ENCODE measurements at places on chromosomes 2 and 18.

DNA sequence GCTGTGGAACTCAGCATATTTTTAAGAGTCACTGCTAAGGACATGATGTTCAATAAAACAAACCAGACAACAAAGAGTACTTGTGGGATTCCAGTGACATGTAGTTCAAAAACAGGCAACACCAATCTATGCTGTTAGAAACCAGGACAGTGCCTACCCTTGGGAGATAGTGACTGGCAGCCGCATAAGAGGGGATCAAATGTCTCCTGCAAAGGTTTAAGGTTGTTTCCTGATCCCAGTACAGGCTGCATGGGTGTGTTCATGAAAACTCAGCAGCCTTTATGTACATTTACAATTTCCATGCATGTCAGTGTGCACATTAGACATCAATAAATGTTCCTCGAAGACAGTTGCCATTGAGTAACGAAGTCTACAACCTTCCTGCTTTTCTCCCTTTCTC lies 183.8 kb downstream of the PID1 start:
- DNase-seq: no peak

GRCh38 chr2:74625658-74626425 lies 22.3 kb downstream of the M1AP start:
- no peak for DNase-seq

- no peak for DNase-seq
These were observed 131.5 kb downstream of the PRKCE start for GRCh38 chr2:45782986-45783385.

DNA sequence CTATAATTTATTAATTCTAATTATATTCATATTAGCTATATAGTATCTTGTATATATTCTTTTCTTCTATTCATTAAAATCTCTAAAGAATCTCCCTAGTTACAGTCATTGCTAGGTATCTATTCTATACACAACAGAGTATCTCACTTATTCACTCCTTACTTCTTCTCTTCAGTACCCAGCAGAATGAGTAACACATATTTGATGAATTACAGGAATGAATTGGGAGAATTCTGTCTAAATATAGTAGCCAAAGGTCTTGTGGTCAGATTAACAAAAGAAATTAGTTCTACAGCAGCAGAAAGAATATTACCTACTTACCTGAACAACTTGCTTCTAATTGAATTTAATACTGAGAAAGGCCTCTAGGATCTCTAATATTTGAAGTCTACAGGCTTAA lies 758.0 kb upstream of the ZEB2 start:
- DNase-seq: no peak

- DNase-seq: no peak
These were observed 58.4 kb downstream of the ITGB1BP1 start for GRCh38 chr2:9364791-9365497.

DNA sequence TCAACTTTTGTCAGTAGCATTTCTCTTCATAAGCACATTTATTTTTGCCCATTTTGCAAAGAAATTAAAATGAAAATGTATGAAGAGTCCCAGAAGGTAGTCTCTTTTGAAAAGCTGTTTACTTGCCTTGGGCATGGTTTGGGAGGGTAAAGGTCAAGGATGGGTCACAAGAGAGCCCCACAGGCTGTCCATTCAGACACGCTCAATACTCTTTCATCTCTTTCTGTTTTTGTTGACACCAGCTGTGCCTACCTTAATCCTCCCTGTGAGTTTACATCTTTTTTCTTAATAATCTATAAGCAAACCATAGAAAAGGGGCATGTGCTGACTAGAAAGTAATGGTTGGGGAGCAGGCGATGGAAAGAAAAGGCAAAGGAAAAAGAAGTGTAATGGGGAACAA lies 49.6 kb upstream of the KLF7 start:
- DNase-seq: no peak

DNA sequence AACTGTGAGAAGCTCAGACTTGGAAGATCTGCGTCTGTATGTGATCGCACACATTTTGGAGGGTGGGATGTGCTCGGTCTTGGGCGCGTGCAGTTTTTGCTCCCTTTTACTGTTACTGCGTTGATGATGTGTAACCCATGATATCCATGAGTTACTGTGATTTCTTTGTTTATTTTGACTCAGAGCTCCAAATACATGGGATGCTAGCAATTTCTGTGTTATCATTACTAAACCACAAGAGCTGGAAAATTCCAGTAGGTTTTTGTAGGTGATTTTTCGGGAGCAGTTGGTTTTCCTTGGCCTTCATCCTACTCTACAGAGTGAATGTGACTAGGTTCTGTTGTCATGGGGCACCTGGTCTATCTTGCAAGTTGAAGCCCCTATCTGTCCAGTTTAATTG lies 124.2 kb downstream of the AGAP1 start:
- DNase-seq: no peak

DNA sequence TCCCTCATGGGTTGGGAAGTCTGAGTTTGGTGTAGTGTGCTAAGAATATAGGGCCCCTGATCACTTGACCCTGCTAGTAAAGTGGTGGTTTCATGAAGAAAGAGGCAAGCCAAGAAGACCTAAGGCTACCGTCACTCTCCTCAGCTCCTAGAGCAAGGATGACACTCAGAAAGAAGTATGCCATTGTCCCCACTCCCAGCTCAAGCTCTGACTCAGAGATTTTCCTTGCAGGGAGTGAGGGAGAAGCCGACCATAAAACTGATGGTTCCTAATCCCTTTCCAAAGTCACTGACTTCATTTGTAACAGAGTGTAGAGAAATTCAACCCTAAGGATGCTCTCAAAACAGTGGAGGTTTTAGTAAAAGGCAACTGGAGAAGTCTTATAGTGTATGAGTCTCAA lies 80.9 kb downstream of the ICA1L start:
- DNase-seq: no peak

DNA sequence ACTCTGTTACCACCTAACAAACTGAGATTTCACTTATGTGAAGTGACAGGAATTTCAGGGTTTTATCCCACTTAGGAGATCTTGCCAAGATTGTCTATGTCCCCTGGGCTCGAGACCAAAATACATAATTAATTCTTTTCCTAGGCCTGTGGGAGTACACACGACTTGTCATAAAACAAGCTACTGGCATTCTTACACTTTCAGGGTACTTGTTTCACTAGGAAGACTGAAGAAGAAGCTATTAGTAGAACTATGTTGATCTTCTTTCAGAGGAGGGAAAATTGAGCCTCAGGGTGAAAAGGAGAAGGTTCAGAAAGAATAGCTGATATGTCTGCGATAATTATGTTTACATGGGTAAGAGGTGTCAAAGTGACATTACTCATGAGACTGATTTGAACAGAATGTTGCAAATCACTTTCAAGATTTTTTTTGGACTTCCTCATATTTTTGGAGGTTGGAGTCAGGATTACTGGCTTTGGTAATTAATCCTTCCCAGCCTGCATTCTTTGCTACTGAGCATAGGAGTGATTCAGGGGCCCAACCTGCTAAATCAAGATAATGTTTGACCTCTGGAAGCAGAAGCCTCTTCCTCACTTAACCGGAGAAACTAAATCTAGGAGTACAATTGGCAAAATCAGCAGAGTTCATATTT lies 240.0 kb upstream of the NT5C1B start:
- DNase-seq: no peak

DNA sequence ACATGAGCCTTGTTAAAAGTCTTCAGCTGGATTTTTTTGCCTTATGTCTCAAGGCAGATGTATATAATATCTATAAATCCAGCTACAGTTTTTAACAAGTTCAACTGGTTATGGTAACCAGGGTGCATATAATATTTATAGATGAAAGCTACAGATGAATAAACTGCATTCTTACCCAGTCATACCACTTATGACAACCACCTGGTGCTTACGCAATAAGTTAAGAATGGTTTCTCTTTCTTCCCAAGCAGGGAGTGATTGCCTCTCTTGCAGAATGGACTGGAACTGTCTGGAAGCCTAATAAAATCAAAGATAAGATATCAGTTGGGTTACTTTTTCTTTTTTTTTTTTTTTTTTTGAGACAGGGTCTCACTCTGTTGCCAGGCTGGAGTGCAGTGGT lies 19.6 kb downstream of the DHX57 start:
- DNase-seq: no peak

DNA sequence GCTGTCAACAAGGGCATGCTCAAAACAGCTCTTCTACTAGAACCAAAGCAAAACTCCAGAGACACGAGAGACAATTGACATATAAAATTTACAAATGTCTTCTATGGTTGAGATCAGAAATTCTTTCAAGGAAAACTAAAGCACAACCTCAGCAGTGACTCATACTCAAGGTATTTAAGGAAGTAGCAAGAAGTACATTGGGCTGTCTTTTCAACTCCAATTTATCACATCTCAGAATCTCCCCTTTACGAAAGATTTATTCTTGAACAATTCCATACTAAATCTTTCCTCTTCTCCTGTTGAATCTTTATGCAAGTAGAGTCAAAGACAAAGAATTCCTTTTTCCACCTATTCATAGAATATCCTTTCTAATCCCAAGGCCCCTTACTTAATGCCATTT lies 324.0 kb downstream of the IRS1 start:
- DNase-seq: no peak

GRCh38 chr2:3264010-3264744 lies 113.4 kb downstream of the EIPR1 start:
- no peak for DNase-seq

DNA sequence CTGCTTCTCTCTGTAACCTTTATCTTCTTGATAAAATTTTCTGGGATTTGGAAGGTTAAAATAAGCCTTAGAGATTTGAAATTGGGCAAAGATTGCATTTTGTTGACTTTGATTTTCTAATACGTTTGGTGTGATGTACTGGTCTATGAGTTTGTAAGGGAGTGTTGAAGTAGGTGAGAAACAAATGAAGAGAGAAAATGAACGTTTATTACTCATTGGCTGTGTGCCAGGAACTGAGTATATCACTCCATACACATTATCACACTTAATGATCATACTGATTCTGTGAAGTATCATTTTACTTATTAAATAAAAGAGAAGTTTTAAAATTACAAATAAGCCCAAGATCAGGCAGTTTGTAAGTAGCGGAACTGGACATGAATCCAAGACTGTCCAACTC lies 795.1 kb upstream of the ZEB2 start:
- no peak for DNase-seq

DNA sequence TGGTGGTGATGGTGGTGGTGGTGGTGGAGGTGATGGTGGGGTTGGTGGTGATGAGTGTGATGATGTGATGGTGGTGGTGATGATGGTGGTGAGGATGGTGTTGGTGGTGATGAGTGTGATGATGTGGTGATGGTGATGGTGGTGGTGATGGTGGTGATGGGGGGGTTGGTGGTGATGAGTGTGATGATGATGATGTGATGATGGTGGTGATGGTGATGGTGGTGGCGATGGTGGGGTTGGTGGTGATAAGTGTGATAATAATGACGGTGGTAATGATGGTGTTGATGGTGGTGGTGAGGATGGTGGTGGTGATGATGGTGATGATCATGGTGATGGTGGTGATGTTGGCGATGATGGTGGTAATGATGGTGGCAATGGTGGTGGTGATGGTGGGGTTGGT lies 67.7 kb downstream of the RRM2 start:
- no peak for DNase-seq

DNA sequence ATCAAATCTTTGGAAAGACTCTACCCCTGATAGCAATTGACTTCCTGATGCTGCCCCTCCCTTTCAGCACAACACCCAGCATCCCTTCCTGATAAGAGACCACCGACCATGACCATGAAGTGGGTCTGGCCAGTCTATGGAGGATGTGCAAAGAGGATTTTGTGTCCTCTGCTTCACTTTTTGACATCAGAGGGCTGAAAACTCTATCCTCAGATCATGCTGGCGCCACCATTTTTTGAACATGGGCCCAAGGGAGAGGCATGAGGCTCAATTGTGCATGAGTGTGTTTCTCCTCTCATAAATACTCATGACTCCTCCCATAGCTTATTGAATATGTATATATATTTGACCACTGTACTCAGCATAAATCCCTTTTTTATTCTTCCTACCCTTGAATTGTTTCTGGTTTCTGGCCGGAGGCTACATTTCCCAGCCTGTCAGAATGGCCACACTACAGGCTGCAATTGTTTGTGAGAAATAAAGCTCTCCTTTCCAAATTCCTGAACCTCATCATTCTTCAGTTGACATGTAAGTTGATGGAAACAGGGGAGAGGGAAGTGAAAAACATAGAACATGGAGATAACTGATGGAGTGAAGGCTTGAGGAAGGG lies 314.1 kb downstream of the MYCN start:
- no peak for DNase-seq

DNA sequence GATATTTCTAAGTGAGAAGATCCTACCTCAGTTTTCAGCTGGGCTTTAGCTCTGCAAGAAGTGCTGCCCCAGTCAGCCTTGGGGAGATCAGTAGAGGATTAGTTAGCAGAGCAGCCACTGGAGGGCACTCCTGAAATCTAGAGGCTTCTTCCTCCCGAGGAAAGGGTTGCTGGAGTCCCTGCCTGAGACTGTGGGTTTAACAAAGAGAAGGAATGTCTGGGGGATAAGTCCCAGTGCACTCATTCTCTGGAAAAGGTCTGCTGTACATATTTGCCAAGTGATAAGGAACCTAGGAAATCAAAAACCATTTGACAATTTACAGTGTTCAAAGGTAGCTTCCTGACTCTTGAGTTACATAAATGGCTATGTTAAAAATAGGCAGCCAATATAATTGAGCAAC lies 207.2 kb downstream of the SLC8A1 start:
- no peak for DNase-seq

DNA sequence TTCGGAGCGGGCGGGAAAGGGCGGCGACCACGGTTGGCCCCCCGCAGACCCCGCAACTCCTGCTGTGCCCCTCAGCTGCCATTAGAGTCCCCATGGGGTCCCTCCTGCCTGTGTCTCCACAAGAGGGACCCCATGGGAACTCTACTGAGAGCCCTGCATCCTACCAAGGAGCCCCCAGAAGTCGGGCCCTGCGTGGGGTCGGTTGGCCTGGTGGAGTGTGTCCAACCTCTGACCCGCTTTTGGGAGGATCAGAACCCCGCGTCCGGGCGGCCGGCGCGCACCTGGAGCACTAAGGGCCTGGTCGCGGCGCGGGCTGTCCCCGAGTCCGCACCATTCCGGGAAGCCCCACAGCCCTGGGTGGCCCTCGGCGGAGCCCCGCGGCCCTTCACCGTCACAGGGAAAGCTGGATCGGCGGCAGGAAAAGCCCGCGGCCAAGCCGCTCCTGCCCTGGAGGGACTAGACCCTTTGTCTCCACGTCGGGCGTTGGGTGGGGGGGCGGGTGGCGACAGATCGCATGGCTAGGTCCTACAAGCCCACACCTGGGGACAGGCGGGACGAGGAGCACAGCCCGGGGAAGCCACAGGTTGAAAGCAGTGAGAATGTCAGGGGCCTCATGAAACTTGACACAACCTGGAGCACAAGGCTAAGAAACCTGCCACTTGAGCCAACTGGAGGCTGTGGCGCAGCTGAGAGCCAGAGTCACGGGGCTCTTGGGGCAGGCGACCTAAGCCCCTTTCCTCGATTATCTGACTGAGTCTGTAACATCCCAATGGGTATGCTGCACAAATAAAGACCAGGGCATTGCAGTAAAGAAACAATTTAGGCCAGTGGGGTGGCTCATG lies 11.2 kb upstream of the CXXC1 start:
- DNase-seq: no peak

- no peak for DNase-seq
These were observed 66.5 kb downstream of the SMAD7 start for GRCh38 chr18:48884306-48884705.

GRCh38 chr18:77559274-77559910 lies 309.7 kb downstream of the GALR1 start:
- DNase-seq: no peak

GRCh38 chr2:241656190-241656741 lies 18.8 kb downstream of the ATG4B start:
- DNase-seq: no peak

- DNase-seq: no peak
These were observed 66.9 kb upstream of the CYP26B1 start for GRCh38 chr2:72214429-72215143.

All from activated T-cell treated with anti-CD3 and anti-CD28 coated beads, Interleukin-2, amount 50 U/mL, for 1 hour (primary cell).